Activated naive CD8-positive, alpha-beta T cell treated with anti-CD3 and anti-CD28 coated beads for 36 hours (primary cell): ENCODE measurements at places on chromosomes 16 and 17. TPM values are rescaled to one million over a fixed set of nuclear protein-coding genes. Genes with fewer than 3 reads are reported as not detected.
A peak's percentile ranks its signal among the peaks of the same experiment; 100 is the strongest.

DNA sequence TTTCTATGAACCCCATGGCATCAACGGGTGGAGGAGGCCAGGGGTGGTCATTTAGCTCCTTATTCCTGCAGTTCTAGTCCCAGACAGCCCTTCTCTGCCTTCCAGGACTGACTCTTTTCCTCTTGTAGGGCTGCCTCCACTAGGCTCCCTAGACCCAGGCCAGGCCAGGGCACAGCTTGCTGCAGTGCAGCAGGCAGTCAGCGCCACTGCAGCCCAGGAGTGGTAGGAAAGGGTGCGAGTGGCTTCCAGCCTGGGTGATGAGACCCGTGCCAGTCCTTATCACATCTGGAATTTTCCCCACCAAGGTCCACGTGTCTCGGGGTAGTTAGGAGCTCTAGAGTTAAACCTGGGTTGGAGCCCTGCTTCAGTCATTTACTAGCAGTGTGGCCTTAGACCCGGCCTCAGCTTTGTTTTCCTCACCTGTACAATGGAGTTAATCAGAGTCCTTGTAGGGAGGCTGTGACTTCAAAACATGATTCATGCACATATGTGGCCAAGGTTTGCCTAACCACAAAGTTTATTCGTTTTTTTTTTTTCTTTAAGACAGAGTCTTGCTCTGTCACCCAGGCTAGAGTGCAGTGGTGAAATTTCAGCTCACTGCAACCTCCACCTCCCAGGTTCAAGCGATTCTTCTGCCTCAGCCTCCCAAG, 4.7 kb downstream of the SLC5A11 start:
- DNase-seq: no peak
- no peaks in the 10 kb centered on the region for H3K36me3 ChIP-seq
- no peaks in the 10 kb centered on the region for H3K27me3 ChIP-seq
- no peak overlapping the region for H3K4me3 ChIP-seq

DNA sequence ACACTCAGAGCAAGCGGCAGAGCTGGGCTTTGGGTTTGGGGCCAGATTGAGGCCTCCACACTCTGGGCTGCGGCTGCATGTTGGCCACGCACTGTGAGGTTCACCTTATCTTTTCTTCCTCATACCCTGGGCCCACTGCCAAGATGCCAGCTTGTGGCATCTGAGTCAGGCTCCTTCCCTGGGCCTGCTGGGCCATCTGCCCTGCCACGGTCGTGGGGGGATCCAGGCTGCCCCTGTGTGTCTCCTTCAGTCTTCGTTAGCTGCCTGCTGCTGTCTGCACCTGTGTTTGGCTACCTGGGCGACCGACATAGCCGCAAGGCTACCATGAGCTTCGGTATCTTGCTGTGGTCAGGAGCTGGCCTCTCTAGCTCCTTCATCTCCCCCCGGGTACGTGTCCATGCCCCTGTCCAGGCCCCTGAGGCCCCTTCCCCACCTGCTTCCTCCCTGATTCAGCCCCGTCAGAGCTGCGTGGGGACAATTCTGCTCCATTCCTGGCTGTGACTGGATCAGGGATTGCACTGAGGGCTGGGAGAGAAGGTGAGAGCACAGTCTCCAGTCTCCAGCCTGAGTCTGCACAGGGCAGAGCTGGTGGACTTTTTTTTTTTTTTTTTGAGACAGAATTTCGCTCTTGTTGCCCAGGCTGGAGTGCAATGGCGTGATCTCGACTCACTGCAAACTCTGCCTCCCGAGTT, 11.2 kb downstream of the SPNS3 start:
- no peak overlapping the region for H3K4me3 ChIP-seq
- H3K4me1 ChIP-seq: no peaks in the 10 kb centered on the region
- H3K36me3 ChIP-seq: no peaks in the 10 kb centered on the region
- H3K27me3 ChIP-seq: no peaks in the 10 kb centered on the region

GRCh38 chr16:74734361-74735161, 33.9 kb upstream of the MLKL start:
- no peaks in the 10 kb centered on the region for H3K27me3 ChIP-seq
- no peak for DNase-seq
- H3K4me1 ChIP-seq: no peaks in the 10 kb centered on the region
- no peak overlapping the region for H3K27ac ChIP-seq

DNA sequence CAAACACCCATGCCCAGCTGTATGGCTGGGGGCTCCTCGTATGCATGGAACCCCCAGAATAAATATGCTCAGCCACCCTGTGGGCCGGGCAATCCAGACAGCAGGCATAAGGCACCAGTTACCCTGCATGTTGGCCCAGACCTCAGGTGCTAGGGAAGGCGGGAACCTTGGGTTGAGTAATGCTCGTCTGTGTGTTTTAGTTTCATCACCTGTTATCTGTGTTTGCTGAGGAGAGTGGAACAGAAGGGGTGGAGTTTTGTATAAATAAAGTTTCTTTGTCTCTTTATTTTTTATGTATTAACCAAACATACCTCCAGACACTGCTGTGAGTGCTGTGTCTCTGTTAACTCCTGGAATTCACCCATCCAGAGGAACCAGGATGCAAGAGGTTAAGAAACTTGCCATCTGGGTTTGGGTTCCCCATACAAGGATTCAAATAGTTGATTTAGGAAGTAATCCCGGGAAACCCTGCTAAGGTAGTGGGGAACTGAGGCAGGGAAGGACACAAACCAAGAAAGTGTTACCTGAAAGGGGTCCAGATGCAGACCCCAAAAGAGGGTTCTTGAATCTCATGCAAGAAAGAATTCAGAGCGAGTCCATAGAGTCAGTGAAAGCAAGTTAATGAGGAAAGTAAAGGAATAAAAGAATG, 37.4 kb upstream of the IL21R start:
- H3K4me1 ChIP-seq: peaks cover 64% of the 10 kb centered on the region
- H3K27ac ChIP-seq: peak overlapping the region; percentile 99
- no peak overlapping the region for H3K4me3 ChIP-seq
- peaks cover 67% of the 10 kb centered on the region for H3K36me3 ChIP-seq
- H3K27me3 ChIP-seq: no peaks in the 10 kb centered on the region

DNA sequence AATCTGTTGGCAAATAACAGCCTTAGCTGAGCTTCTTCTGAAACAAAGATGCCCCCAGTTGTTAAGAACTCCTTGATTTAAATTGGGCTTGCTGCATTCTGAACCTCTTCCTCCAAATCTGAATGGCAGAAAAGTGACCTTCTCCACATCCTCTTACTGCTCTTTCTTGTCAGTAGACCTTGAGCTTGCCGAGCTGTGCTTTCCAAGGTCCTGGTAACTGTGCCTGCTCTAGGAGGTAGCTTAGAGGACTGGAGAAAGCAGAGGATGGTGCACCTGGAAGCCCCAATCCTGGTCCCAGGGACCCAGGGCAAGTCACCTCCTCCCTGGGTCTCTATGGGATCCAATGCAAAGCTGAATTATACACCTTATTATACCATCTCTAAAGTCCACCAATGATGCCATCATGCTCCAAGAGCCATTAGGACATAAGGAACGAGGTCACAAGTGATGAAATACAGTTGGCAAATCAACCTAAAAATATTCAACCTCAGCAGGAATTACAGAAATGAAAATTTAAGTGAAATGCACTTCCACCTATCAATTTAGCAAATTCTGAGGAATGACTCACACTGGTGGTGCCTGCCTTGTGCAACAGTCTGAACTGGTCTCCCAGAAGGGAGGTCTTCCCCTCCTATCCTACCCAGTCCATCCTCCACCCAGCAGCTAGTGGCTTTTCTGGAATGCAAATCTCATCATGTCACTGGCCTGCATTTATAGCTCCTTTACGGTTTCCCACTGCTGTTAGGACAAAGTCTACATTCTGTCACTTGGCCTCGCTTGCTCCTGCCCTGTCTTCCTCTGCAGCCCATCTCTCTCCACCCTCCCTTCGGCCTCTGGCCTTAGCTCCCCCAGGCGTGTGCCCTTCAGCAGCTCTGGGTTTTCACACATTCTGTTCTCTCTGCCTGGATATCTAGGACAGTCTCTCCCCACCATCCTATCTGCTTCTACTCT, 36.6 kb downstream of the TOM1L2 start:
- no peak for DNase-seq
- H3K36me3 ChIP-seq: no peaks in the 10 kb centered on the region

DNA sequence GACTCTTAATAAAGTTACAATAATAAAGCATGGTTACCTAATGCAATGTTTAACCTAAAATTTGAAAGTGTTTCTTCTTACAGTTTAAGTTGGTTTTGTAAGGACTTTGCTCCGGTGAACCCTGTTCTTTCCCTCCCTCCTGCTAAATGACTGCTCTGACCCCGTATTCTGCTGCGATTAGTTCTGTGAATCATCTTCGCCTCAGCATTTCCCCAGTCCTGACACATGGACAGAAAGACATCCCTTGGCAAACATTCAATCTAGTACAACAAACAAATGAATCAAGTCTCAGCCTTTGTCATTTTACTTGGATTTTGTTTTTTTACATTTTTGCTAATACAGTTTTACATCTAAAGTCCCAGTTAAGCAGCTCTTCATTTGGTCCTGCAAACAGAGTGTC, 15.4 kb downstream of the KCNJ2 start:
- H3K36me3 ChIP-seq: no peaks in the 10 kb centered on the region
- peaks cover 5% of the 10 kb centered on the region for H3K27me3 ChIP-seq
- H3K4me3 ChIP-seq: no peak overlapping the region
- DNase-seq: no peak

DNA sequence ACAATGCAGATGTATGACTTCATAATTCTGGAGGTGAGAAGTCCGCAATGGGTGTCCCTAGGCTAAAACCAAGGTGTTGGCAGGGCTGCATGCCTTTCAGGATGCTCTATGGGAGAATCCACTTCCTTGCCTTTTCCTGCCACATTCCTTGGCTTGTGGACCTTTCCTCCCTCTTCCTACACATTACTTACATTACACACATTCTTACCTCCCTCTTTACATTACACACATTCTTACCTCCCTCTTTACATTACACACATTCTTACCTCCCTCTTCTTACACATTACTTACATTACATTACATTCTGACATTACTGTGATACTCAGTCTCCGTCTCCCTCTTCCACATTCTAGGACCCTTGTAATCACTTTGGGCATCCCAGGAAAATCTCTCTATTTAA, 14.2 kb upstream of the CDH5 start:
- no peak for DNase-seq
- H3K27me3 ChIP-seq: peaks cover 34% of the 10 kb centered on the region
- no peak overlapping the region for H3K27ac ChIP-seq
- no peak overlapping the region for H3K4me3 ChIP-seq

DNA sequence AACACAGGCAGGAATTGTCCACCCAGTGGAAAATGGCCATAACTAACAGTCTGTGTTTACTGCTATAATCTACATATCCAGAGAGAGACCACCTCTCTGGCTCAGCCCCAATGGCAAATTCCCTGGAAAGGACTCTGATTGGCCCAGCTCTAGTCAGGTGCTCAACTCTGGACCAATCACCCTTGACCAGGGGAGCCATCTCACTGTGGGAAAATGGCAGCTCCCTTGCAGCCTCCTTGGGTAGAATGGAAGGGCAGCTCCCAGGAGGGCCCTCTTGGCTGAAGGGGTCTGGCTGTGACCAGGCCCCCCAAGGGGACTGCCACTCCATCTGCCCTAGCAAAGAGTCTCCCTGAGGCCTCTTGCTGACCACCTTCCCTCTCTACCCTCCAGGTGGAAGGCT, 3.1 kb downstream of the ALOX15B start:
- H3K36me3 ChIP-seq: no peaks in the 10 kb centered on the region
- H3K27me3 ChIP-seq: peaks cover 43% of the 10 kb centered on the region
- no peak for DNase-seq
- H3K4me1 ChIP-seq: no peaks in the 10 kb centered on the region
- no peak overlapping the region for H3K27ac ChIP-seq
- no peak overlapping the region for H3K4me3 ChIP-seq

DNA sequence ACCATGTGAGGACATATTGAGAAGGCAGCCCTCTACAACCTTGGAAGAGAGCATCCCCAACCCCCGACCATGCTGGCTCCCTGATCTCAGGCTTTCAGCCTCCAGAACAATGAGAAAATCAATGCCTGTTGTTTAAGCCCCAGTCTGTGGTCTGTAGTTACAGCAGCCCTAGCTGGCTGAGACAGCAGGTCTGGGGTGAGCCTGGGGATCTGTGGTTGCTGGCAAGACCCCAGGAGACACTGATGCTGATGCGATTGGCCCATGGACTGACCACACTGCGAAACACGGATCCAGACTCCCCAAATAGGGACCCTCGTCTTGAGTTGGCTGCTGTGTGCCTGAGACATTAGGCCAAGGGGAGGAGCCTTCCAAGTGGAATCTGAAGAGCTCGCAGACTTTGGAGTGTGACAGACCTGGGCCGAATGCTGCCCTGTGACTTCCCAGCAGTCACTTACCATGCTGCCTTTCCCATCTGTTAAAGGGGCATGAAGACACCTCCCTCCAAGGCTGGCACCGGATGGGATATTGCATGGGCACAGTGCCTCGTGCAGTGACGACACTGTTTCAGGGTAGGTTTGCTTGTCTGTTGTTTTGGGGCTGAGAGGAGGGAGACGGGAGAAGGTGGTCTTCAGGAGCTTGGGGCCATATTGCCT, 147.8 kb upstream of the RPL38 start:
- no peak overlapping the region for H3K27ac ChIP-seq
- H3K4me1 ChIP-seq: no peaks in the 10 kb centered on the region
- no peak overlapping the region for H3K4me3 ChIP-seq
- no peaks in the 10 kb centered on the region for H3K36me3 ChIP-seq
- H3K27me3 ChIP-seq: peaks cover 26% of the 10 kb centered on the region

GRCh38 chr16:69494991-69495392, 70.6 kb downstream of the CYB5B start:
- no peaks in the 10 kb centered on the region for H3K27me3 ChIP-seq
- H3K36me3 ChIP-seq: no peaks in the 10 kb centered on the region
- H3K4me3 ChIP-seq: no peak overlapping the region
- peak; percentile 36 for DNase-seq

GRCh38 chr17:69230939-69231338, 2.3 kb upstream of the ABCA10 start:
- no peak overlapping the region for H3K27ac ChIP-seq
- no peak overlapping the region for H3K4me3 ChIP-seq
- no peaks in the 10 kb centered on the region for H3K27me3 ChIP-seq
- no peak for DNase-seq
- peaks cover 4% of the 10 kb centered on the region for H3K4me1 ChIP-seq
- H3K36me3 ChIP-seq: peaks cover 3% of the 10 kb centered on the region

- H3K27ac ChIP-seq: peak overlapping the region; percentile 100
- peaks cover 9% of the 10 kb centered on the region for H3K36me3 ChIP-seq
- peak; percentile 77 for DNase-seq
- H3K4me1 ChIP-seq: peaks cover 24% of the 10 kb centered on the region
- H3K4me3 ChIP-seq: peak overlapping the region; percentile 90
Measured at GRCh38 chr17:43360376-43360738, 38.4 kb upstream of the ARL4D start.

LRRC75A gene
- total RNA-seq: 1.7 TPM

DNAI2 gene
- total RNA-seq: not detected

SLC5A11 gene
- 0.10 TPM for total RNA-seq

ENPP7 gene
- total RNA-seq: not detected

RCVRN gene
- total RNA-seq: not detected

PNPO gene
- total RNA-seq: 56.1 TPM

CA10 gene
- not detected for total RNA-seq
